Fibroblast of skin of left quadriceps (primary cell): ENCODE measurements at places on chromosomes 5 and 9.

GRCh38 chr5:135173662-135174290 lies 139.7 kb upstream of the PITX1 start:
- DNase-seq, result no peak

GRCh38 chr5:176608937-176609723 lies 826 bp downstream of the GPRIN1 start:
- DNase-seq, result no peak

DNA sequence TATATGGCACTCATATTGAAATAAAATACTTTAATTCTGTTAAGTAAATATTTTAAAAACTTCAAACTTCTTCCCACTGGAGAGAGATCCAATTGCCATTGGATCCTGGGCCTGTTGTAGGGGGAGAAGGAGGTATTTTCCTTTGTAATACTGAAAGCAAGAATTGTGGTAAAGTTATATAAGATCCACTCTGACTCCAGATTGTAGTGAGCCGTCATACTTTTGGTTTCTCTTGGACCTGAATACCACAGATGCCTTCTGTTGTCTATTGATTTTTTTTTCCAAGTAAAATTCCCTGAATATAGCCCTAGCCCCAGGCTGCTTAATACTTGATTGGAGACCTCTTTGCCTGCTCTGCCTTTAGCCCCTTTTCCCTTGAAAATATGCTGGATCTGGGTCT lies 86.9 kb downstream of the ATG10 start:
- DNase-seq, result no peak

DNA sequence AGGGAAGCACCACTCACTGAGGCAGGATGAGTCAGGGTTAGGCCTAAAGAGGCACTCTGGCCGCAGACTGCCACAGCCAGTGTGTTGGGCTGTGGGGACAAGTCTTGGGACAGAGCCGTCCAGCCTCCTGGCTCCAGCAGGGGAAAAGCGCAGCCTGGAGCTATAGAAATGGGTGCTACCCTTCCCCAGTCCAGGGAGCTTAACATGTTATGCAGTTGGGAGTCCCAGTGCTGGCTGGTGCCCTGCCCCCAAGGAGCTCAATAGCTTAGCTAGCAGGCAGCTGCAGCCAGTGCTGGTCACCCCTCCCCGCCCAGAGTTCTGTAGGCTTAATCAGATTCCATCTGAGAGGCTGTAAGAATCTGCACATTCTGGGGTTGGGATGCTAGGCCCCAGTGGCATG lies 399.6 kb upstream of the TUSC1 start:
- no peak for DNase-seq

DNA sequence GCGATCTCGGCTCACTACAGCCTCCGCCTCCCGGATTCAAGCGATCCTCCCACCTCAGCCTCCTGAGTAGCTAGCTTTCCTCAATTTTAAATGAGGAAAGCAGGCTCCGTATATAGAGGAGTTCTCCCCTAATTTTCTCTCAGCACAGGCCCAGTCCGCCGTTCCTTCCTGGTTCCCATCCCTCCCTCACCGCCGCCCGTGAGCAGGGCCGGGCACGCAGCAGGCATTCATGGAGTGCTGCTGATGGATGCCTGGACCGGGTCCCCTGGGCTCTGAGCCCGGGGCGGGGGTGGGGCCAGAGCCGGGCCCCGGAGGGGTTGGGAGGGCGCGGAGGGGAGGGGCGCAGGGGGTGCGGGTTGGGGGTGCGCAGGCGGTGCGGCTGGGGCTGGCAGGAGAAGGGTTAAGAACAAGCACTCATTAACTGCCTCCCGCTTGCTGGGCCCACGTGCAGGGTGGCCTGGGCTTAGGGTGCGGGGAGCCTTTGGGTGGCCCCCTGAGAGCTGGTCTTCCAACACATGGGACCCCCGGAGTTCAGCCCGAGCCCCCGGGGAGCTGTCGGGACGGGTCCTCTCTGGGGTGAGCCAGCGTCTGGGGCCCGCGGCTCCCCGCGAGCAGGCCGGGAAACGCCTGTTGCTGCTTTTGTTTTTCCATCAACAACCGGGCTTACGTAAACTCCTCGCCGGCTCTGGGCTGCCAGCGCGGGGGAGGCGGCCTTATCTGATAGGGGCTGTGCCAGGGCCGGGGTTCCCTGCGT lies 33.7 kb downstream of the LHX2 start:
- no peak for DNase-seq

- no peak for DNase-seq
Observed at GRCh38 chr5:582936-583635, 29.1 kb upstream of the CEP72 start.

GRCh38 chr9:33374634-33375237 lies 27.6 kb downstream of the AQP7 start:
- peak; percentile 44 for DNase-seq

- DNase-seq, result no peak
Observed at GRCh38 chr9:87451149-87451548, 46.5 kb upstream of the DAPK1 start.

GRCh38 chr9:79592726-79593493 lies 21.1 kb downstream of the TLE4 start:
- DNase-seq, result no peak

DNA sequence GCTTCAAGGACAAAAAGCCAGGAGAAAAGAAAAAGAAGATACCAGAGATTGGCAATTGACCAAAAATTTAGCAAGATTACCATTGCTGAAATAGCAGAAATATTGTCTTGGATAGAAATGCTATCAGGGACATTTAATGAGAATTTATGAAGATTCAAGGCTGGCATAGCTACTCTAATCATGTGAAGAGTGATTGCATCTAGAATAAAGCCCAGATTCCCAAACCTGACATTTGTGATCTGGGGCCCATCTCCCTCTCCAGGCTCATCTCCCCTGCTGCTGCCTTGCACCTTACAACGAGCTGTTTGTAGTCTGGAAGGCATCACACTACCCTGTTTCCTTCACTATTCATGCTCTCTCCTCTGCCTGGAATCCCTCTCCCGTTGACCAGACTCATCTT lies 114.5 kb downstream of the C9orf152 start:
- no peak for DNase-seq

GRCh38 chr9:37943345-37944265 lies 39.7 kb upstream of the SLC25A51 start:
- DNase-seq, result peak; percentile 81
